ENCODE measurements at places on chromosomes 12 and 14.

- DNase-seq, result no peak
These were observed 86.9 kb downstream of the BCAT1 start for GRCh38 chr12:24861766-24862540.

- no peak for DNase-seq
These were observed 124.6 kb upstream of the FRMD6 start for GRCh38 chr14:51527073-51527472.

DNA sequence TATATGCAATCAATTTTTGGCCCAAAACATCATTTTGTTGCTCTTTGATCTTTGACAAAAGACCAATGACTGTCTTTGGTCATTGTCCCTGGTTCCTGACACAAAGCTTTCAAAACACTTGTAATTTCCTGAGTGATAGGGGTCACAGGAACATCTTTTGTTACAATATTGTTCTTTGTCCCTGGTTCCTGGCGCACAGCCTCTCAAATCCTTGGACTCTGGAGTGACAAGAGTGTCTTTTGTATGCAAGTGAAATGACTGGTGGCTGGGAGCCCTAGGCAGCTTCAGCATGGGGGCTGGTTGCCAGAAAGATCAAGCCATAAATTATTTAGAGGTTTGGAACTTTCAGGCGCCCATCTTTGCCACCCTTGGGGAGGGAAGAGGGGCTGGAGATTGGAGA is 53.9 kb downstream of the DNAH10 start:
- DNase-seq, result no peak

- DNase-seq, result no peak
These were observed 601 bp downstream of the COX14 start for GRCh38 chr12:50112456-50113218.

- DNase-seq, result peak; percentile 87
These were observed at the start of gene WSCD2 for GRCh38 chr12:108129017-108129812. Gene WSCD2 (plus strand): TSS chr12:108129288. CDS start chr12:108195833, 66,545 bp downstream.

GRCh38 chr12:96060041-96060440 is 24.7 kb upstream of the LTA4H start:
- no peak for DNase-seq

- DNase-seq, result peak; percentile 57
These were observed 209.3 kb downstream of the TMEM132C start for GRCh38 chr12:128476266-128476665.

- no peak for DNase-seq
These were observed 119.7 kb upstream of the TMCC3 start for GRCh38 chr12:94769776-94770759.

DNA sequence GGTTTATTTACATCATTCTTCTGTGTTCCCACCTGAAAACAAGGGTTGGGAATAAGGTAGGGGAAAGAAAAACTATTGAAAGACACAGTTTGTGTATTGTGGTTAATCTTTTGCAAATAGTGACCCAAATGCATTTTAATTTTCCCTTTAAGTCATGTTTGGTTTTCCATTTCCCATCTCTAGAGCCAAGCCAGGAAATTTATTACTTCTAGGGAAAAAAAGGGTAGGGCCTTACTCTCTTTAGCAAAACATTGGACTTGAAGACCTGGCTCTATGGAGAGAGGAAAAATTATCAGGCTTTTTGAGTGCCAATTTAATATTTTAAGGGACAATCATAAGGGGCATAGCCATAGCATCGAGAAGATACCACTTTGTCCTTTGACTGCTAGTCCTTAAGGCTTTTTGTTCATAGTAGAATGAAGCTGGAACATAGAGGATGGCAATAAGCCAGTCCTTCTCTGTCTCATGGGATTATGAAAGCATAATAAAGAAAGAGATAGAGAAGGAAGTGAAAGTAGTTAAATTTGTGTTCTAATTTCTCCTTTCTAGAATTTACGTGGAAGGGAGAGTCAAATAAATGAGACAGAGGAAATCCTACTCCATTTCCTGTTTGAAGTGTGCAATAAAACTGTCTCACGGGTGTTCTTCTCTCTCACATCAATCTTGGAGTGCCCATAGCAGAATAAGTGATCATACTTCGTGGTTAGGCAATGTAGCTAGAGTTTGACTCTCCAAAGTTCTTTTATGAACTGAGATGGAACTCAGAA is 50.9 kb upstream of the PPFIA2 start:
- DNase-seq, result no peak

DNA sequence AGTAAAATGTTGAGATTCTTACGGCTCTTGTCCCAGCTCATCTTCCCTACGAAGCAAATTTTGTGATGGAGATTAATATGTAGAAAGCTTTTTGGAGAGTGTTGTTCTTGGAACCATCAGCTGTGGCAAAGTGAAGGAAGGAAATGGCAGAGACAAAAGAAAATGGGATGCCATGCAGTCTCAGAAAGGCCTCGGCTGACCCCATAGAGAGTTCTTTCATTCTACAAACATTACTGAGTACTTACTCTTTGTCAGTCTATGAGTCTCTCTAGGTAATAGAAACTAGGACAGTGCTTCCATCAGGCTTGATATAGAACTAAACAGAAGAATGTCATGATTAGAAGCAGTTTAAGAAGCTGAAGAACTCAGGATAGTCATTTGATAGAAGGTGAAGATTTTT is 134.1 kb downstream of the PLEKHA5 start:
- DNase-seq, result no peak

DNA sequence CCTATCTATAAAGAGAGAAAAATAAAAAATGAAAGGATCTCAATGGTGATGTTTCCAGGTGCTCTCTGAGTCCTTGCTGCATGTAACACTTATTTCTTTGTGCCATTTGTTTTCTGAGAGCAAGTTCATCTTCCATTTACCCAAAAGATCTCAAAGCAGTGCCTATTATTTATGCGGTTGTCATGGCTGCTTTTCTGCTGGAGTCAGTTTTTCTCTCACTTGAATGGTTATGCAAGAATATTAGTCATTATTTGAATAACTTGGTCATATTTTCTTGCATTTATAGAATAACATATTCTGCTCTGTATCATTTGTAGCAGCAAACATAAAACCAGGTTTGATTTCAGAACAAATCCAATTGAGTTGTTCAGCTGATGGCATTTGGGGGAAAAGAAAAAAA is 141.8 kb upstream of the G2E3 start:
- no peak for DNase-seq

GRCh38 chr12:73161970-73162369 is 889.8 kb downstream of the TRHDE start:
- no peak for DNase-seq

DNA sequence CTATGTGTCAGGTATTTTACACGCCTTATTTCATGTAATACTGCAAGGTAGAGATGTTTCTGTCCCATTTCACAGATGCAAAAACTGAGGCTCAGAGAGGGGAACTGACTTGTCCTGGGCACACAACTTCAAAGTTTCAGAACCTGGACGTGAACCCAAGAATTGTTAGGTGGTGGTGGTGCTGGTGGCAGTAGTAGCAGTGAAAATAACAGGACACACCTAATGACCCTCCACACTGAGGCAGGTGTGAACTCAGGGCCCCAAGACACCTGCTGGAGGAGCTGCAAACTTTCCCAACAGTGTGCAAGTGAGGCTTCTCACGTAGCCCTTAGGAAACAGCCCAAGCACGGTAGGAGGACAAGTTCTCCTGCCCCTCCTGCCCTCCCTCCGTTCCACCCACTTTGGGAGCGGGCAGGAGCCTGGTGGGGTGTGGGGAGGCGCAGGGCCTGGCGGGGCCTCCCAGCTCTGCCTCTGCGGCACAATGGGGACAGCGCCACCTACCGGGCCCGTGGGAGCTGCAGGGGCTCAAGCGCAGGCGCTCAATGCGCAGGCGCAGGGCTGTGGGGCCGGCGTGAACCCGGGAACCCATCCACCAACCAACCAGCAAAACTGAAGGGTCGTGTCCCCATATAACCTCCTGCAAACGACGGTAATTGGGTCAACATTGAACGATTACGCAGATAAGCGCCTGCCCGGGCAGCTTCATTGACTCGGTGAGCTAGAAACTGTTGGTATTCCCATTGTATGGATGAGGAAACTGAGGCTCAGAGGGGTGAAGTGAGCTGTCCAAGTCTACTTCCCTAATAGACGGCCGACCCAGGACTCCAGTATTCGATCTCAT is 12.0 kb upstream of the TRPV4 start:
- DNase-seq, result peak; percentile 84

DNA sequence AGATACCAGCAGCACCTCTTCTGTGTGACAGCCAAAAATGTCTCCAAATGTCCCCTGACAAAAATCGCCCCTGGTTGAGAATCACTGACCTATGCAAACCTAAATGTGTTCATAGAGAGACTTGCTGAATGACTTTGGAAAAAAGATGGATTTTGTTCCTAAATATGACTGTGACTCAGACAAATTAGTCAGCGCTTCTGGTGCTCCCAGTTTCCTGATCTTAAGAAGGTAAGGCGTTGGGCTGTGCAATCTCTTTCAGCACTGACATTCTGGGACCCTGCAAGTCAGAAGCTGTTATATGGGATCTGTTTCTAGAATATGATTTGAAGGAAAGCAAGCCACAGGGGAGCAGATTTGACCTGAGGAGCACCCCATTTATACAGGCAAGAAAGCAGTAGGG is 90.6 kb upstream of the PWP1 start:
- no peak for DNase-seq

DNA sequence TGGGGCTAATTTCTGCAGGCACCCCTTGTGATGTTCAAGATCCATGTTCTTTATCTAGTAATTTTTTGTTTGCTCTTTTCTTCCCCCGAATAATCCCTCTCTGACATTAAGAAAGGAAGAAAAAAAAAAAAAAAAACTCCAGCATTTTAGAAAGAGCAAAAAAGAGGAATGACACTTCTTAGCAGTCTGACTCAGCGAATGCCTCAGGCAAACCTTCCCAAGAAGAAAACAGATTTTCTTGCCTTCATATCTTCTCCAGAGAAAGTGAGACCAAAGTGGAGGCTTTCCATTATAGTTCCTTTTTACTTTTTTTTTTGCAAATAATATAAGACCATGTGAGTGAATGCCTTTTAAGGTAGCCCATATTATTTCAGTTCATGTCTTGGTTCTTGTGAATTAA is 479.0 kb upstream of the SYT1 start:
- DNase-seq, result no peak

DNA sequence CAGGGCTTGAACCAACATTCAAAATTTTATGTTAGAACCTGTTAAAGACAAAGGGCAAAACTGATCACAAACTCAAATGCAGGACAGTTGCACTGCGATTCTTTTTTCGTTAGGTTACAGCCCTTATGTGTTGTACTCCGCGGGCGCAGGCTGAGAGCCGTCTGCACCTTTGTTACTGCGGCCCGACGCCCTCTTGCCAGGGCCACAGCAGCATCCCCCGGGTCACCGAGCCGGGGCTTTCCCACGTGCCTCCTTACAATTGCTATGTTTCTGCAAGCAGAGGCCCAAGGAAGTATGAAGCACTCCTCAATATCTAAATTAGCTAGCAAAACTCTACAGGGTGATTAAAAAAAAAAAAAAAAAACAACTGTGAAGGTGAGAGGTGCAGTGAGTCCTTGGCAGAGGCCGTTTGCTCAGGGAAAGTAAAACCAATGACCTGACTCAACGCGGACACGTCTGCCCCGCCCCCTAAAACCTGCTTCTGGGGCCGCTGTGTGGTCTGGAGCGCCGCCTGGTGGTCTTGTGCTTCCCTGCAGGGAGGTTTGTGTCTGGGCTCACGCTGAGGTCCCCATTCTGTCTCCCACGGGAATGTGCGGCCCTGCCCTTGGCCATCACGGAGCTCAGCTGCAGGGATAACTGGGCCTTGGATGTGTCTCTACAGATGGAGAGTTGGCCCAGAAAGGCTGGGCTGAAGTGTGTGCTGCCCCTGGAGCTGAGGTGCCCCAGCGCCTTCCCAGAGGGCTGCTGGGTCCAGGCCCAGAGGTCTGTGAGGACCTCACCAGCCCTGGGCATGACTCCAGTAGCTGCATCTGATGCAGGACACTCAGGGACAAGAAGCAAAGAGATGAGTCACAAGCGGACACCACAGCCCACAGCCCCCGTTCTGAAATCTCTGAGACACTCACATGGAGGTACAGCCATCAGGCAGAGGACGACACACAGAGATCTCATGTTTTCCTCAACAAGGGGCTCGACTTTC is 418.5 kb downstream of the TMEM121 start:
- no peak for DNase-seq

DNA sequence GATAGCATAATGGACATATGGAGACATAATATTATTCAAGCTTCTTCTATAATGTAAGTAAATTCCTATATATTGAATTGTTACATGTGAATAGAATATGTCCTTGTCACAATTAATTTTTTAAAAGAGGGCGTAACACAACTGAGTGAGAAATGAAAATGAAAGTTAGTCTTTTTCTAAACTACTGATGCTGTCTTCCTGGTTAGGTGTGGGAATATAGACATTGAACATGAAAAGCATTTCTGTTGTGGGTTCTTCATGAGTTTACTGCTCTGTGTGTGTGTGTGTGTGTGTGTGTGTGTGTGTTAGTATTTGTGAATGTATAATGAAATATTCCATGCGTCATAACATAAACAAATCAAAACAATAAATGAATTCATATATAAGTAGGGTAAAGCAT is 40.5 kb upstream of the RTL1 start:
- DNase-seq, result no peak

- peak; percentile 66 for DNase-seq
These were observed 209.6 kb downstream of the ADGRD1 start for GRCh38 chr12:131163189-131163738.

DNA sequence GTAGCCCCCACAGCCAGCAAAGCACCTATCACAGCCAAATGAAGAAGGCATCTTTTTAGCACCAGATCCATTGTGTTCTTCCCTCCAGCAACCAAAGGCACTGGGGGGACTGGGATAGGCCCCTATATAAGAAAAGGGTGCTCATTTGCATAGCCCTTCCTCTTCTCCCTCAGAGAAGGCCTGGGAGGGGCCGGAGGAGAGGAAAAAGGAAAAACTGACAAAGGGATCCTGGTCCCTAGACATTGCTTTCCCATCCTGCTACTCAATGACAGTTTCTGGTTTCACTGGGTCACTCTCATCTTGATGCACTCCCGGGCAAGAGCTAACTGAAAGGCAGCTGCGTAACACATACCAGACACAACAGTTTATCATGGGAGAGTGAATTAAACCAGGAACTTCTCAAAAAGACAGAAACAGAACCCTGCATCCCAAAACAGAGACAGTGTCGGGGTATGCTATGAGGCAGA is at the start of gene PMEL:
PMEL (minus strand) TSS at position 102 of the 467 bp plus-strand sequence; CDS start at position 71, 31 bp downstream.
- DNase-seq, result no peak

- no peak for DNase-seq
These were observed 23.8 kb upstream of the STK38L start for GRCh38 chr12:27220055-27220987.

- no peak for DNase-seq
These were observed 11.0 kb downstream of the ITPR2 start for GRCh38 chr12:26822026-26822425.

DNA sequence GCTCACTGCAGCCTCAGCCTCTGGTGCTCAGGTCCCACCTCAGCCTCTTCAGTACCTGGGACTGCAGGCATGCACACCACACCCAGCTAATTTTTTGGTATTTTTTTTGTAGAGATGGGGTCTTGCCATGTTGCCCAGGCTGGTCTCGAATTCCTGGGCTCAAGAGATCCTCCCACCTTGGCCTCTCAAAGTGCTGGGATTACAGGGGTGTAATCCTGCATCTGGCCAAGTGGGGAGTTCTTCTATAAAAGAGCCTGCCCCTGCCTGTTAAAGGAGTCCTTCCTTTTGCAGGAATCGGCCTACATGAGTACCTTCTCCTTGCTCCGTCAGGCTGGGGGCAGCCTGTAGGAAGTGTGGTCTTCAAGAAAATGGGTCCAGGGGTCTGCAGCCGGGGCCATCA is 54.1 kb upstream of the RASSF3 start:
- no peak for DNase-seq

GRCh38 chr12:98572010-98572409 is 21.5 kb upstream of the SLC25A3 start:
- DNase-seq, result no peak

GRCh38 chr12:44441155-44441554 is 435.0 kb downstream of the NELL2 start:
- no peak for DNase-seq

Data from coronary artery (tissue), 2 donors.